ENCODE measurements at places on chromosomes 13 and 19.

GRCh38 chr19:2699413-2700140 is 2.9 kb downstream of the GNG7 start:
- no peak for DNase-seq

DNA sequence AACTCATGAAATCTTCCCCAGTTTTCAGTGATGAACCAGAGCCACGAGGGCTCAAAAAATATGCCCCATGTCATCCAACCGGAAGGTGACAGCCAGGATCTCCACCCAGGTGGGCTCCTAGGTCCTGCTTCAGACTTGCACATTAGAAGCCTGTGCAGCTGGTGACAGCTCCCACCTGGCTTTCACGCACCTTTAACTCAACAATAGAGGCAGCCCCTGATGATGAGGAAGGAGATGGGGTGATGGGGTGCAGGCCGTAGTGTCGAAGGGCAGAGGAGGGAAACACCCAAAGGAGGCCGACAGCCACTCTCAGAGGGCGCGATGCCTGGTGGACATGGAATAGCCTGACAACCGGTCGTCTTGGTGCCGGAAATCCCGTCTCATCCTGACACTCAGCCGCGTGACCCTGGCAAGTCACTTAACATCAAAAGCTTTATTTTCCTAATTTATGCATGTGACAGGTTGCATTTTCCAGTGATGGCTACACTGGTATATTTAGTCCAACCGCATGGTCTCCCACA is 118.0 kb downstream of the SOX1 start:
- no peak for DNase-seq

DNA sequence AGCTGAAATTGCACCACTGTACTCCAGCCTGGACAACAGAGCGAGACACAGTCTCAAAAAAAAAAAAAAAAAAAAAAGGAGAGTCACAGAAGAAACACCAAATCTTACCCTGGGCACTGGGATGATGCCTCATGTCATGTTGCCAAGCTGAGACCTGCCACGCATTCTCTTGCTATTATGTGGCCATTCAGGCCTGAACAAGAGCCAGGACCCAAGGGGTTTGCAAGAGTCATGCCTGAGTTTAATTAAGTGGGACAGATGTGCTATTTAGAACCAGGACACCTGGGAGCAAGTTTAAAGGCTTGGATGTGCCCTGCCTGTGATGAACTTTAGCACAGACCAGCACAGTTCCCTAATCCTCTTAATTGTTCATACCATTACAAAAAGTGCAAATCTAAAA is 9.8 kb downstream of the PNMA8A start:
- DNase-seq: no peak

DNA sequence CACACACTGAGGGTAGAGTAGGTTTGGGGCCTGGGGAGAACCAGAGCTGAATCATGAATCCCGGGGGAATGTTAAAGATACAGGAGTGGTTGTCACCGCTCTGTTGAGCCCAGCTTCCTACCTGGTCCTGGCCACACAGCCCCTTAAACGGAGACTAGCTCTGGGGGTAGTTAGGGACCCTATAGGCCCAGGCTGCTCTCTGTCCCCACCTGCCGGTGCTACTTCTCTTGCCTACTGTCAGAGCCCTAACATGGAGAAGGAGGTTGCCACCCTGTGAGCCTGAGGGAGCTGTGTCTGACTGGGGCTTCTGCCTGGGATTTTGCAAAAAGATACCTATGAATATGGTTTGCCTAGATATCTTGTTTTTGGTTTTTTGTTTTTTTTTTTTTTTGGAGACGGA is 36.6 kb upstream of the ZNF429 start:
- DNase-seq: no peak

GRCh38 chr13:80399340-80400163 is 58.6 kb upstream of the SPRY2 start:
- DNase-seq: no peak

- no peak for DNase-seq
These were observed 10.0 kb downstream of the SLC5A5 start for GRCh38 chr19:17881701-17882100.

GRCh38 chr13:100398360-100398759 is 190.2 kb downstream of the GGACT start:
- DNase-seq: no peak

- DNase-seq: no peak
These were observed 497.2 kb downstream of the DIAPH3 start for GRCh38 chr13:59666504-59666903.

- no peak for DNase-seq
These were observed 14.9 kb downstream of the TEX29 start for GRCh38 chr13:111335298-111335697.

- no peak for DNase-seq
These were observed 73.2 kb upstream of the RFC3 start for GRCh38 chr13:33744589-33745369.

DNA sequence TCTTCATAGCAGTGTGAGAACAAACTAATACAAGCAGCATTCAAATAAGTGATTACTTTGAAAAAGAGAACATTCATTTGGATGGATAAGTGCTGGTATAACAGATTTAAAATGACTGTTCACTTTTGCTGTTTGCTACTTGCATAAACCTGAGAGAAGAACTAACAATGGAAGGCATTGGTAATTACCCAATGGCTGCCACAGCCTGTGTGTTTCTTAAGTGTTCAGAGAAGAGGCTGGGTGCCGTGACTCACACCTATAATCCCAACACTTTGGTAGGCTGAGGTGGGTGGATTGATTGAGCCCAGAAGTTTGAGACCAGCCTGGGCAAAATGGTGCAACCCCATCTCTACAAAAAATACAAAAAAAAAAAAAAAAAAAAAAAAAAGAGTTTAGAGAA is 4.9 kb upstream of the TEX26 start:
- DNase-seq: no peak

Measured in GM20000 (cell line).